Activated CD4-positive, alpha-beta T cell treated with anti-CD3 and anti-CD28 coated beads, Interleukin-2, amount 50 U/mL, for 48 hours (primary cell): ENCODE measurements at places on chromosomes 12 and 14.

DNA sequence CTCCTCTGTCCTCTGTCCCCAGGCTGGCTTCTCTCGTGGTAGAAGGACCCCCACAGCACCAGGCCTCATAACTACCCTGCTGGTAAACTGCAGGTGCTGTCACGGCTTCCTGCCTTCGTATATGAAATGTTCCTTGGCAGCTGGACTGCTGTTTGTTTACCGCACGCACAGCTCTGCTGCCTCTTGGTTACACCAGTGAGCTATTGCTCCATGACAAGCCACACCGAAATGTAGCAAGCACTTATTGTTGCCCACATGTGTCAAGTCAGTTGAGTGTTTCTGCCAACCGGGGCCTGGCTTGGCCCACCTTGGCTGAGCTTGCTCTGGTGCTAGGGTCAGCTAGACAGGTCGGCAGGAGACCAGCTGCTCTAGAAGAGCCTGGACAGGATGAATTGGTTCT lies 21.7 kb upstream of the TCL1B start:
- DNase-seq: no peak

GRCh38 chr12:113135178-113136127 lies at the start of gene RASAL1:
Gene RASAL1, minus strand, starts transcription at chr12:113135761. Its CDS starts 299 bp downstream, at chr12:113135462.
- DNase-seq: peak; percentile 90

DNA sequence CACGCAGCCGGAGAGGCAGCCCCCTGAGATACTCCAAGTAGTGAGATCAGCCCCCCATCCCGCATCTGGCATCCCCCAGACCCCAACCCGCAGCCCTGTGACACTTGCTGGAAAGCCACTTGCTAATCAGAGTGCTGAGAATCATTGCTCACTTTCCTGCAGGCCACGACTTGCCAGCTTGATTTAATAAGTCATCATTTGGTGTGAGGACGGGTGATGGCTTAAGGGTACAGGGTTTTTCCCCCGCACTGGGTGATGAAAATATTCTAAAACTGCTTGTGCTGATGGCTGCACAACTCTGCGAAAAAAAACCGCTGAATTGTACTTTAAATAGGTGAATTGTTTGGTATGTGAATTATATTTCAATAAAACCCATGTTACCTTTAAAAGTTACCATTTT lies 171.2 kb downstream of the FOXN3 start:
- DNase-seq: no peak

DNA sequence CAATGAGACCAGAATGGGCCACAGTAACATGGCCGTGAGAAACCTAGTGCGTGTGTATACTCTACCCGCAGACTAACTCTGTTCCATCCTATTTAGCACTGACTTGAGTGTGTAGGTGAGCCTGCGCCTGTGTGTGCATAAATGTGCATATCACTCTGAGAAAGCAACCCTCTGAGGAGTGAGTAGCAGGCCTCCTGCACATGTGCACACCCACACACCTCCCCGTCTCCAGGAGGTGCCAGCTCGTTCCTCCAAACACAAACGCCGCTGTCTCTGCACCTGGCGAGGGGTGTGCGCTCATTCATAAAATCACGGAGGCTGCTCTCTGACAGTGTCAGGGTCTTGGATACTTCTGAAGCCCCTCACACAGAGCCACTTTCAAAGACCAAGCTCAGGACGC lies 138.9 kb downstream of the GCH1 start:
- no peak for DNase-seq

GRCh38 chr12:94263011-94263811 lies 114.8 kb downstream of the PLXNC1 start:
- peak; percentile 84 for DNase-seq

GRCh38 chr14:54686871-54687749 lies 120.2 kb downstream of the SAMD4A start:
- no peak for DNase-seq

- DNase-seq: no peak
These were observed 11.5 kb downstream of the CCDC175 start for GRCh38 chr14:59565087-59565486.

DNA sequence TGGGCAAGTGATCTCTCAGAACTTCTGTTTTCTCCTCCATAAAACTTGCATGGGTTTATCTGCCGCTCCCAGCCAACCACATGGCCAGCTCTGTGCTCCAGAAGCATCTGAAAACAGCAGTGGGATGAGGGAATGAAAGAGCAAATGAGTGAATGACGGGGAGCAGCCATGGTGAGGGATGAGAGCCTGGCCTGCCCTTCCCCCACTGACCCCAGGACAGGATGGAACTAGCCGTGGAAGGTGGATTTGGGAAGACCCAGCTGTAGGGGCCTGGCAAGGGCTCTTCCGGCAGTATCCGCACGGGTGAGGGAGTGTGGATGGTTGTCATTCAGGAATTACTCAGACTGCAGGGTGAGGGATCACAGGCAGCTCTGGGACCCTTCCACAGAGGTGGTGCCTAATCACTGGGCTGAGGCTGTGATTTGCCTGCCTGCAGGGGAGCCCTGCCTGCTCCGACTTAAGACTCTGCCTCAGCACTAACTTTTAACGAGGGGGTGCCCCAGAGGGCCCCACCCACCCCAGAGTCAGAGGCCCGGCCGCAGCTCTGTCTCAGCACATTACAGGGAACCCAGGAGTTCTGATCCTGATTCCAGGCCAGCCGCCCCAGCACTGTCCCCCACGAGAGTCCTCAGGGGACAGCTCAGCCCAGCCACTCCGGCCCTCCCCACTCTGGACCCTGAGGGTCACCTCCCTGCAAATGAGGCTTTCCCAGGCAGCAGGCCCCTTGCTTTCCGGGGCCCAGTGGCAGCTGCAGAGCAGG lies 136.8 kb upstream of the C14orf180 start:
- DNase-seq: no peak

DNA sequence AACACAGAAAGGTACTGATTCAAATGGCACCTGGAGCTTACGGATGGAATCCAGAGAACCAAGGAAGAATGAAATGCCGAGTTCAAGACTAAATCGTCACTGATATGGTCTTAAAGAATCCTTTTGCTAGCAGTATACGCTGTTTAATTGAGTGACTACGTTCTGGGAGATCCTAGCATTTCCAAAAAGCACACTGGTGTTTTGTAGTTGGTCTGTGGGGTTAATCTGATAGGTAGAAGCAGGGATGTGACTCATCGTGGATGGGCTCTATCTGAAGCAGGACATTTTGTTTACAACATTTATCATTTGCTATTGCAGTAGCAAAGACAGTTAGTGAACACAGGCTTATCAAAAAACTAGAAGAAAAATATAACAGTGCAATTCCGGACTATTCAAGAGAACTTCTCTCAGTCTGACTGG lies 169.2 kb upstream of the HMGA2 start:
- DNase-seq: no peak

GRCh38 chr14:89435492-89435891 lies 18.5 kb upstream of the FOXN3 start:
- DNase-seq: no peak

DNA sequence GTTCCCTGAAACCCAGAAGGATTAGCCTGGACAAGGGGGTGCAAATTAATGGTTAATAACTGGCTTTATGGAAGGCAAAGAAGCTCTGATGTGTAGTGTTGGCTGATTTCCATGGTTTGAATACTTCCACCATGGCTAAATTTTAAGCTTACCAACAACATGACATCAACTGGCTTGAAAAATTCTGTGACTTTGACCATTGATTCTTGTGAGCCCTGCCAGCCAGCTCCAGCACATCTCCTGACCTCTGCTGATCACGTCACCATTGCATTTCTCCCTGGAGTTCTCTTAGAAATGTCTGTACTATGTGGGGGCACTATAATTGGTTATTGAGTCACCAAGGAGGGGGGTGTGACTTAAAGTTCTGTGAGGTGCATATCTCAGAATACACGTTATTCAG lies 171.2 kb downstream of the MYRFL start:
- DNase-seq: no peak

DNA sequence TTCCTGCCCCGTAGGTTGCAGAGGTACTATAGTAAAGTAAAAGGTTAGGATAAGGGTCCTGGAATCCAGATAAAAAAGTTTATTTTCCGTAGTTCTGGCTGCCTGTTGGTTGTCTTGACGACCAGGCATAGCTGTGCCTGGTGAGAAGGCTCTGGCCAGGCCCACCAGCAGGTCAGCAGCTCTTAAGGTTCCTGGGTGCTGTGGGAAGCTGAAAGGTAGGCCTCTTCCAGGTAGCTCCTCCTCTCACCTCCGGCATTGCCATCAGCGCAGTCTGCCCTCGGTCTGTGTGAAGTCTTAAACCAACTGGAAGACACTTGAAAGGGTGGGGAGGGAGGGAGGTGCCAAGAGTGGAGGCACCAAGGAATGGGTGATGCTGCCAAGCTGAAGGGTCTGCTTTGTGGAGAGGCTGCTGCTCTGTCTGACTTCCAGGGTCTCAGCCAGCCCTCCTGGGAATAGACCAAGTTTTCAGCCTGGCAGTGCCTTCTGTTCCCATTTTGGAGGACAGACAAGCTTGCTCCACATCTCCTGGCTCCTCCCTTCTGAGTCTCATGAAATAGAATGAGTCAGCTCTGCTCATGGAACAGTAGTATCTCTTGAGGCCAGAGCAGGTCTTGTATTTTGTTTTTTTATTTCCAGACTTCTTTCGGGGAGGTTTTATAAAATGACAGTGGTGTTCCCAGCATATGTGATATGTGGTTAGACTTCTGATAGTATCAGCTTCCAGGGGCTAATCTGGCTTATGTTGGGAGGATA lies 5.2 kb upstream of the ACADS start:
- DNase-seq: no peak

DNA sequence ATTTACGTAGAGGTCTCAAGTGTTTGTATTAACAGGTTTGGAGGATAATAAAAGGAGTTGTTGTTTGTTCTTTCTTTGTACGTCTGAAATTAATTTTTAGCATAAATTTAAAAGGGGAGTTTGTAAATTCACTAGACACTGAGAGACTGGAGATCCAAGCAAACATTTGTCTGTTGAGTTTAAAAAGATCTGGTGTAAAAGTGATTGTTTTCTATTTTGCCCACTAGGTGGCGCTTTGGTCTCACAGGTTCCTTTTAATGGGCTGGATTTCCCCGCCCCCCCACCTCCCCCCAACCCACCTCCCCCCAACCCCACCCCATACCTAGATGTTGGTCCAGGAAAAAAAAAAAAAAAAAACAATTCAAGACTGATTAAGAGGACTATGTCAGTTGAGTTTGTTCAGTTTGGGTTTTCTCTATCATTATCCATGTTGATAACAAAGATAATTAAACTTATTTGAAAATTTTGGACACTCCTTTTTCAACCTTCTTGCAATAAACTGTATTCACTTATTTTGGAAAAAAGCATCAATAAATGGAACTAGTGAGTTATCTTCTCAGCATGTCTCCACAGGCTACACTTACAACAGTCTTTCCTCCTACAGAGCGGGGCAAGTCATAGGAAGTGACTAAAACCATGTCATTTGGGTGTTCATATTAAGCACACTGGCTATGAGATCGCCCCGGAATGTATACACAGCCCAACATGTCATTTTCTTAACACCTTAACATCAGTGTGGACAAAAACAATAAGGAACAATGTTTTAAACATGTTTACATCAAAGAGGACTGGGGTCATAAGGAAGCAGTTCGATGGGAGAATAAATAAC lies 841.1 kb downstream of the NRXN3 start:
- no peak for DNase-seq

GRCh38 chr12:6494258-6494743 lies 399 bp downstream of the NCAPD2 start:
- no peak for DNase-seq

GRCh38 chr12:21613931-21614330 lies 9.3 kb upstream of the GYS2 start:
- DNase-seq: no peak

DNA sequence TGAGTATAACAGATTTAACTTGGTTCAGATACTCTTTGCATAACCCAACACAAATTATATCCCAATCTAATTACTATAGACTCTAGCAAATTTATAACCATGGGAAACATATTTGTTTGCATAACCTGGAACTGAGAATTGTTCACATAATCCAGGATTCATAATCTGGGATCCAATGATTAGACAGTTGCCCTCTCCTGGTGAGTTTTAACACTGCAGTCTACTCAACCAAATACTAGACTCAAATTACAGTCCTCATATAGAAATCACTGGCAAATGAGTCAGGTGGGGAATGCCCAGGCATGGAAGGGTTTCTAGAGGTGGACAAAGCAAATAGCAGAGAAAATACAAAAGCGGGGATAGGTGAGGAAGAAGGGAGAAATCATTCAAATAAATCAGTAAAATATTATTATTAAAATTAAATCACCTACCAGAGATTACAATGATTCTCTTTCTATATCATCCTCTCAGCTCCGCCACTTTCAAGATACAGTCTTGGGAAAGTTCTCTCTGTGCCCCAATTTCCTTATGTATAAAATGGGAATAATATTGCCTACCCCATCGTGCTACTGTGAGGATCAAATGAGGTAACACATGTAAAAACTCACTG lies 9.4 kb downstream of the GCH1 start:
- no peak for DNase-seq

DNA sequence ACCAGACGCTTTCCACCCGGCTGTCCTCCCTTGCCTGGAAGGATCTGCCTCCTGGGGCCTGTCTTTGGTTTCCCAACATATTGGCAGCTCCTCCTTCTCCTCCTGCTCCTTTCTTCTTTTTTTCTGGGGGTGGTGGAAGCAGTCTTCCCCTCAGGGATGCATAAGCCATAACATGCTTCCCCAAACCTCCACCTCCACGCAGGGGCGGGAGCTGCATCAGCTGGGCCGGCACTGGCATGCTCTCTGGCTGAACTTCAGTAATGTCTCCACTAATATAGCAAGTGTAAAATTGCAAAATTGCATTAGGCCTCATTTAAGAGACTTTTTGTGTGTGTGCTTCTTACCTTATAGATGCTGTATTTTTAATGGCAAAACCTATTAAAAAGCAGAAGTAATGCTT lies 58.6 kb downstream of the GLT1D1 start:
- DNase-seq: no peak

DNA sequence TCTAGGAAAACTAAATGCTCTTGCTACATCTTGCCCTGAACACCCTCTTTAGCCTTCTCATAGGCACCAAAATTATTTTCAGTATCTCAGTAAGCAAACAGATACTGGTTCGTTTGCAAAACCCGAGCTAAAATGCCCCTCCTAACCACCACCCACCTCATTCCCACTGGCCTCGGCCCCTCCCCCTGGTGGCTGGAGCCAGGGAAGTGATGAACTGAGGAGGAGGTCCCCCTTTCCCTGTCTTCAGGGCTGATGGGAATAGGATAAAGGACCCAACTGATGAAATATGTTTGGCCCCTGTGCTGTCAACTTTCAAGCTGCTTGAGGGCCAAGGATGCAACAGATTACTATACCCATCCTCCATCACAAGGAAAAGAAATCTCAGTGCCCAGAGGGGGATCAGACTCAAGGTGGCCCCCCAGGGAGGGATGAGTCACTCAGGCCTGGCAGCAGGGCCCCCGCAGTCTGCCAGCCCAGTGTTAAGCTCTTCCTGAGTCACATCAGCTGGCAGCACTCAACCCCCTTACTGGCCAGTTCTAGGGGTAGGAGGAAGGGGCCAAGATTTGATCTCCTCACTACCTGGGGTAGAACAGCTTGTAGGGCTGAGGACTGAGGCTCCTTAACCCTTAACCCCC lies 1.7 kb downstream of the ANKRD52 start:
- no peak for DNase-seq

DNA sequence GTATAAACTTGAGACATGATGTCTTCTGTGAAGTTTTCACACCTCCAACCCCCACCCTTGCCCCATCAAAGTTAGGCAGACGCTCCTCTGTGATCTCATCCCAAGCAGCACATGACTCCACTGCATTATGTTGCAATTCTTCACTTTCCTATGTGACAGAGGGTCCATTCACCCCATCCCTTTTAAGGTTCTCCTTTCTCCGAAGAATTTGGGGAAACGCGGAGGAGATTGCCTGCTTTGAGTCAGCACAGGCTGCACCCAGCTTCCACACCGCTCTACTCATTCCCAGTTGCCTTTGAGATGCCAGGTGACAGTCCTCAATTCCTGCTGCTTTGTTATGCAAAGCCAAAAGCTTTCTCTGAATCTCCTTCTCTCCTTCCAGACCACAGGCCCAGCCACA lies 61.8 kb downstream of the PHLDA1 start:
- DNase-seq: no peak
